NCI-H1417 (cell line): ENCODE measurements at places on chromosomes 16 and 17.
A peak's percentile ranks its signal among the peaks of the same experiment; 100 is the strongest.

GRCh38 chr17:3804503-3804931 is 3.5 kb upstream of the ITGAE start:
- DNase-seq = no peak

DNA sequence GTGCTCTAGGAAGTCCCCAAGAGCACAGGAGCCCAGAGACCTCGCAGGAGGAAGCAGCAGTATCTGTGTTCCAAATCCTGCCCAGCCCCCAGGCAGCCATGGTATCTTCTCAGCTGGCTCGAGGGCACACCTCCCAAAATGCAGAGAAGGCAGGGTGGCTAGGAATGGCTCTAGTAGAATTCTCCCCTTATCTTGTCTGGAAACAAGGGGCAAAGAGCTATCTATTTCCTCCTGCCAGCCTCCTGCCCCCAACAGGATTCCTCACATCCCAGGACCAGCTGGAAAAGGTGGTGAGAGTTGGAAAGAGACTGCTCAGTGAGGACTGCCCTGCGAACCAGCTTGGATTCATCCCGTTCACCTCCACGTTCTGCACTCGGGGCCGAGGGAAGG is 8.6 kb upstream of the TSPOAP1 start:
- DNase-seq = no peak

GRCh38 chr16:86850670-86851069 is 272.3 kb downstream of the FOXL1 start:
- DNase-seq = no peak

DNA sequence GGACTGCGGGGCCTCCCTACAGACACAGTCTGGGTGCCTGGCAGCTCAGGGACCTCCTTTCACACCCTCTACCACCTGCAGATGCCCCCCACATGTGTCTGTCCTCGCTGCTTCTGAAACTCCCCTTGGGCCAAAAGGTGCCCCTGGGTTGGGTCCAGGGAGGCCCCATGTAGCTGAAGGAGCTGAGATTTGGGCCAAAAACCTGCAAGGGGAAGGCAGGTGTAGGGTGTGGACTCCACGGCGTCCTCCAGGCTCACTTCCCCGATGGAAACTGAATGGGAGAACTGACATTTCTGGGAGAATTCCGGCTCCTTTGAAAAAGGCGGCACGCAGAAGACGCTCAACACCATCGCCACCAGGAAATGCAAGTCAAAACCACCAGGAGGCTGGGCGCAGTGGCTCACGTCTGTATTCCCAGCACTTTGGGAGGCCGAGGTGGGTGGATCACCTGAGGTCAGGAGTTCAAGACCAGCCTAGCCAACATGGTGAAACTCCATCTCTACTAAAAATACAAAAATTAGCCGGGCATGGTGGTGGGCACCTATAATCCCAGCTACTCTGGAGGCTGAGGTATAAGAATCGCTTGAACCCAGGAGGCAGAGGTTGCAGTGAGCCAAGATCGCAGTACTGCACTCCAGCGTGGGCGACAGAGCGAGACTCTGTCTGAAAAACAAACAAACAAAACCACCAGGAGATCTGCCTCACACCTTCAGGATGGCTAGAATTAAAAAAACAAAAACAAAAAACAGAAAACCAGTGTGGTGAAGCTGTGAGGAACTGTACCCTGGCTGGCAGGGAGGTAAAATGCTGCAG is 13.2 kb upstream of the BAIAP2 start:
- no peak for DNase-seq

- no peak for DNase-seq
Measured at GRCh38 chr16:81861503-81861902, 82.4 kb downstream of the PLCG2 start.

- no peak for DNase-seq
Measured at GRCh38 chr16:71971571-71971970, 28.6 kb downstream of the PKD1L3 start.

GRCh38 chr17:62105357-62105756 is 40.3 kb upstream of the MED13 start:
- no peak for DNase-seq

GRCh38 chr17:21358682-21359482 is 17.3 kb upstream of the KCNJ12 start:
- no peak for DNase-seq

DNA sequence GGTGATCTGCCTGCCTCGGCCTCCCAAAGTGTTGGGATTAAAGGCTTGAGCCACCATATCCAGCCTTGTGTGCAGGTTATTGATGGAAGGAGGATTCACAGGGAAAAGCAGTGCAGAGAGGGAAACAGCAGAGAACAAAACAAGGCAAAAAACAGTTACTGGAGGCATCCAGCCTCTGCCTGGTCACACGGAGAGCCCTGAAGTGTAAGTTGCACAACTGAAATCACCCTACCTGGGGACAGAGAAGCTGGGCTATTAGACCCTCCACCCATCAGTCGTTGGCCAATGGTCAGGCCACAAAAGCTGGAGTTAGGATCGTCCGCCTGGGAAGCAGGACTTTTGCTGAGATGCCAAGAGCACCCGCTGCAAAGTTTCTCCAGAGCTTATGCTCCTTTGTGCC is 57.9 kb upstream of the BCO1 start:
- no peak for DNase-seq

DNA sequence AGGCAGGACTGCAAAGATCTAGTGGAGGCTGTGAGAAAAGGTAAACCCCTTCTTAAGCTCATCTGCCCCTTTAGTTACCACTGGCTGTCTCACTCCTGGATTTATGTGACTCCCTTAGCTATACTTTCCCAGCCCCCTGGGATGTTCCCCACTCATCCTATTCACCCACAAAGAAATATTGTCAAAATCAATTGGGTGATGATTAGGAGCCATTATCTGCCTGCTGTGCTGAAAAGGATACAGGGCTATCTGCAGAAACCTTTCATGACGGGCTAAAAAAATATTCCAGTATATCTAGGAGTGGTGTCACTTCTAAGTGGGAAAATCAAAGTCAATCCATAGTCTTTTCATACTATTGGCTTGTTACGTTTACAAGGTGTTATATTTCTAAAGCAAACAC is 8.0 kb upstream of the GNAO1 start:
- DNase-seq = peak; percentile 60

DNA sequence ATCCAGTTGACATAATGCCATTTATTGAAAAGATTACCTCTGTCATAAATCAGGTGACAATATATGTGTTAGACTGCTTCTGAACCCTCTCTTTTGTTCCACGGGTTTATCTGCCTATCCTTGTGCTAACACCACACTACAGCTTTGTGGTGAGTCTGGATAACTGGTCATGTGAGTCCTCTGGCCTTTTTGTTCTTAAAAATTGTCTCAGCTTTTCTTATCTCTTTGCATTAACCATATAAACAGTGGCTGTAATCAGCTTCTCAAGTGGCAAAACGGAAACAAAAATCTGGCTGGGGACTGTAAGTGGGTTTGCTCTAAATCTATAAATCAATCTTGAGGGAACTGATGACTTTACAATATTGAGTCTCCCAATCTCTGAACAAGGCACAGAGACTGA is 44.6 kb downstream of the STX8 start:
- no peak for DNase-seq
